Spinal cord (tissue), 10 donors: ENCODE measurements at places on chromosomes 7 and 10.
A peak's percentile ranks its signal among the peaks of the same experiment; 100 is the strongest.

DNA sequence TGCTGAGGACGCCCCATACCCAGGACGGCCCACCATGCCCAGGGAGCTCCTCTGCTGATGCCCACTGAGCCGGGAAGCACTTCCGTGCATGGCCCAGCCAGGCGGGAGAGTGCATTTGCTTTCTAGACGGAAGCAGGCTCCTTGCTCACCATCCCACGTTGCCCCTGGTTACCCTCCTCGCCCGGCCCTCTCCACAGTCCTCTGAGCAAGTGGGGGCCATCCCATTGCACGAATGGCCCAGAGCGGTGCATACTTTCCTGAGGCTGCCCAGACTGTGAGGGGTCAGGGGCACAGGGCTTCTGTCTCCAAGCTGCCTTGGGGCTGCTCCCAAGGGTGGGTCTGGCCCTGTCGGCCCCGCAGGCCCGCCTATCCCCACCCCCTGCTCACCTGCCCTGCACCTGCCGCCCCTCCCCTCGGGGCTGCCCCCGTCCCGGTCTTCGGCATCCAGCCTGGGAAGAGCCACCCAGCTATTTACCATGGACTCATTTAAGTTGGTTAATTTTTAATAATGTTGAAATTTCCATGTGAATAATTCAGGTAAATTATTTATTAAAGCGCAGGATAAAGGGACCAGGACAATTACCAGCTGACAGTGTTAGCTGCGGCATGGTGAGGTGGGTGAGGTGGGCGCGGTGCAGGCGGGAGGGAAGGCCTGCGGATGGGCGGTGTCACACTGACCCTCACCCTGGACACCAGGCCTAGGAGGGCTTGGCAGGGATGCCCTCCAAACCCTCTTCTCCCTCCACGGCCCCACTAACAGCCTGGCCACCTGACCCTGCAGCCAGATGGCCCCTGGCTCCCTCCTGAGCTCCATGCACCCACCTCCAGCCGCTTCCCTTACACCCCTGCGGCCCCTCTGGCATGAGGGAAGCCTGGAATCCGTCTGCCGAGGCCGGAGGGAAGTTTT lies 104.4 kb downstream of the MICALL2 start:
- no peaks in the 10 kb centered on the region for H3K27me3 ChIP-seq
- H3K27ac ChIP-seq, result no peak overlapping the region
- H3K4me3 ChIP-seq, result no peak overlapping the region
- H3K4me1 ChIP-seq, result no peaks in the 10 kb centered on the region
- H3K36me3 ChIP-seq, result no peaks in the 10 kb centered on the region

GRCh38 chr7:46960970-46961369 lies 620.9 kb downstream of the TNS3 start:
- no peak overlapping the region for H3K27ac ChIP-seq
- no peaks in the 10 kb centered on the region for H3K36me3 ChIP-seq
- no peak for DNase-seq
- no peak overlapping the region for H3K4me3 ChIP-seq

DNA sequence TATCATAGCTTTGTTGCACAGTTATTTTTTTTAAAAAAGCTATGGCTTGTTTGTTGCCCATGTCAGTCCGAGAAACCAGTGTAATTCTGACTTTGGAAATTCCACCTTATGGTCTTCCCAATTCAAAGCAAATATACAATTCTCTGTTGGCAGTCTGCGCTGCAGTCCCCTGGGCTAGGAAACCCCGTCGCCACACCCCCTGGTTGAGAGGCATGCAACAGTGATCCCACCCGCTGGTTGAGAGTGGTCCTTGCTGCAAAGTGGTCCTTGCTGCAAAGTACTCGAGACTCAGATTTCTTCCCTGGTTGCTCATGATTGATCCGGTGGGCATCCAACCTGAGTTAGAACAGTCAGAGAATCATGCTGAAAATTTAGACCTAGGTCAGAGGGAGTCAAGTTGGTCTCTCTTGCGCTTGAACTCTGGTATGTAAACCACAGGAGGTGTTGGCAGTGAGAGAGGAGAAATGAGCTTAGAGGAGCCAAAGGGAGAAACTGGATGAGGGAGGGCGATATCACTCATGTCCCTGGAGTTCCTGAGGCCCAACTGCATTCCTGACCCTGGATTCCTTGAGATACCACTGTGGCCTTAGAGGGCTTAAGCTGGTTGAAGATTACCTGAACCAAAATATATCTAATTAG lies 45.0 kb upstream of the STK17A start:
- H3K27me3 ChIP-seq, result no peaks in the 10 kb centered on the region
- no peak overlapping the region for H3K27ac ChIP-seq
- H3K4me1 ChIP-seq, result peaks cover 7% of the 10 kb centered on the region
- no peak for DNase-seq
- no peak overlapping the region for H3K4me3 ChIP-seq
- H3K36me3 ChIP-seq, result peaks cover 4% of the 10 kb centered on the region

- DNase-seq, result peak; percentile 36
- H3K4me3 ChIP-seq, result no peak overlapping the region
- H3K36me3 ChIP-seq, result peaks cover 7% of the 10 kb centered on the region
- H3K4me1 ChIP-seq, result peaks cover 41% of the 10 kb centered on the region
These were observed 7.1 kb downstream of the BAG3 start for GRCh38 chr10:119658274-119658673.

- DNase-seq, result no peak
- H3K27me3 ChIP-seq, result no peaks in the 10 kb centered on the region
- peaks cover 17% of the 10 kb centered on the region for H3K36me3 ChIP-seq
- H3K27ac ChIP-seq, result peak overlapping the region; percentile 85
- H3K4me1 ChIP-seq, result peaks cover 41% of the 10 kb centered on the region
These were observed 75.8 kb downstream of the MAD1L1 start for GRCh38 chr7:2156756-2157472.
